ENCODE measurements at places on chromosomes 12 and 14.

DNA sequence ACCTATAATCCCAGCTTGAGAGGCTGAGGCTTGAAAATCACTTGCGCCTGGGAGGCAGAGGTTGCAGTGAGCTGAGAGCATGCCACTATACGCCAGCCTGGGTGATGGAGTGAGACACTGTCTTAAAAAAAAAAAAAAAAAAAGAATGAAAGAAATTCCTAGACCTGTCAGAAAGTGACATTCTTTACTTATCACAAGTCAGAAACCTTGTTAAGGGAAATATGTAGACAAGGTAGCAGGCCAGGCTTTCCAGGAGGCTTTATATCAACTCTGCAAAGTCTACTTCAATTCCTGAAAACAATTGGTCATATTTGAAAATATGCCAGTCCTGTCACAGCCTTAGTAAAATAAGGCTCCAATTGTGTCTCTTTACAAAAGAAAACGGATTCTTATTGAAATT, 19.1 kb upstream of the MMP19 start:
- no peak for DNase-seq

DNA sequence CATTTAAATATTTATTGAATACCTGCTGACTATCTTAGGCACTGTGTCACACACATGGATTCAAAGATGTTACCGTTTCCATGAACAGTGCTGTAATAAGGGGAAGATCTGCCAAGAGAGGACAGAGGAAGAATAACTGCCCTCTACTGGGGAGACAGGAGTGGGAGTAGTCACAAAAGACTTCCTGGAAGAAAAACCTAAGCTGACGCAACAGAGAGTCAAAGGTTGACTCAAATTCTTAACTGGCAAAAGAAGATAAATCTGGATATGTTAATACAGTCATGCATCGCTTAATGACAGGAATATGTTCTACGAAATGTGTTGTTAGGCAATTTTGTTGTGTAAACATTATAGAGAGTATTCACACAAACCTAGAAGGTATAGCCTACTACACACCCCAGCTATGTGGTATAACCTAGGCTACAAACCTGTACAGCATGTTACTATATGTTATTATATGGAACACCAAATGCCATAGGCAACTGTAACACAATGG, 51.5 kb downstream of the DCAF5 start:
- no peak for DNase-seq

DNA sequence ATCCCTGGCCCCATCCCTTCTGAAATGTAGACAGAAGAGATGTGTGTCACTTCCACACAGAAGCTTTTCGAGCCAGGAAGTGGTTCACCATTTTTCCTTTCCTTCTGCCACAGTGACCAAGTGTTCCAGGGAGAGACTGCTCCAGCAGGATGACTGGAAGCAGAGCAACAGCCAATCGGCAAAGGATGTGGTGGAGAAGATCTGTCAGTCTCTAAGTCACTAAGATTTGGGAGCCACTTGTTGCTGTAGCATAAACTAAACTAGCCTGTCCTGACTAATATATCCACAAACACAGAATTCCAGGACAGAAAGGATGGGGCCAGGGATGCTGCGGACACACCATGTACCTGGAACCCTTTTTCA, 42.9 kb downstream of the DUSP6 start:
- no peak for DNase-seq

DNA sequence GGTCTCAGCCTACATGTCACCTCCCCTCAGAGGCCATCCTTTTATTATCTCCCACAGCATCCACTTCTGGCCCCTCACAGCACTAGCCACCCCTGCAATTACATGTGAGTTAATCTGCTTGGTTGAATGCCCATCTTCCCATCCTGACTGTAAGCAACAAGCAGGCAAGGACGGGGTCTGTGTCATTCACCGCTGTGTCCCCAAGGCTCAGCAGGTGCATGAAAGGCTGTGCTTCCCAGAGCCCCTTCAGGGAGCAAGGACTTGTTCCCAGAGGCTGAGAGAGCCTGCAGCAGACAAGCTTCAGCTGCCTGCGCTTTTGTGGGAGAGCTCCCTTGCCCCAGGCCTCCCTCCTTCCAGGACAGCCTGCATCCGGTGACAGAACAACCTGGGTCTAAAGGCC, 172.7 kb upstream of the GSC start:
- no peak for DNase-seq

- DNase-seq, result no peak
Measured at GRCh38 chr12:89245090-89245489, 107.2 kb downstream of the DUSP6 start.

DNA sequence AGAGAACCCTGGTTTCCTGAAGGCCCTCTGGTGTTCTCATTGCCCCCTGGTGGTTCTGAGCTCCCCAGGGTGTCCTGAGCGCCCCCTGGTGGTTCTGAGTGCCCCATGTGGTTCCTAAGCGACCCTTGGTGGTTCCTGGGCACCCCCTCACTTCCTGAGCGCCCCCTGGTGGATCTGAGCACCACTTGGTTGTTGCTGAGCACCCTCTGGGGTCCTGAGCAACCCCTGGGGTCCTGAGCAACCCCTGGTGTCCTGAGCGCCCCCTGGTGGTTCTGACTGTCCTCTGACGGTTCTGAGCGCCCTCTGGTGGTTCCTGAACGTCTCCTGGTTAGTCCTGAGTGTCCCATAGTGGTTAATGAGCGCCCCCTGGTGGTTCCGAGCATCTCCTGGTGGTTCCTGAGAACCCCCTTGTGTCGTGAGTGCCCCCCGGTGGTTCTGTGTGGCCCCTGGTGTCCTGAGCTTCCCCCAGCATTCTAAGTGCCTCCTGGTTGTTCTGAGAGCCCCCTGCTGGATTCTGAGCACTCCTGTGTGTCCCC, 568.3 kb downstream of the TMEM121 start:
- no peak for DNase-seq

GRCh38 chr14:22747769-22748168, 18.7 kb upstream of the OXA1L start:
- DNase-seq, result no peak

DNA sequence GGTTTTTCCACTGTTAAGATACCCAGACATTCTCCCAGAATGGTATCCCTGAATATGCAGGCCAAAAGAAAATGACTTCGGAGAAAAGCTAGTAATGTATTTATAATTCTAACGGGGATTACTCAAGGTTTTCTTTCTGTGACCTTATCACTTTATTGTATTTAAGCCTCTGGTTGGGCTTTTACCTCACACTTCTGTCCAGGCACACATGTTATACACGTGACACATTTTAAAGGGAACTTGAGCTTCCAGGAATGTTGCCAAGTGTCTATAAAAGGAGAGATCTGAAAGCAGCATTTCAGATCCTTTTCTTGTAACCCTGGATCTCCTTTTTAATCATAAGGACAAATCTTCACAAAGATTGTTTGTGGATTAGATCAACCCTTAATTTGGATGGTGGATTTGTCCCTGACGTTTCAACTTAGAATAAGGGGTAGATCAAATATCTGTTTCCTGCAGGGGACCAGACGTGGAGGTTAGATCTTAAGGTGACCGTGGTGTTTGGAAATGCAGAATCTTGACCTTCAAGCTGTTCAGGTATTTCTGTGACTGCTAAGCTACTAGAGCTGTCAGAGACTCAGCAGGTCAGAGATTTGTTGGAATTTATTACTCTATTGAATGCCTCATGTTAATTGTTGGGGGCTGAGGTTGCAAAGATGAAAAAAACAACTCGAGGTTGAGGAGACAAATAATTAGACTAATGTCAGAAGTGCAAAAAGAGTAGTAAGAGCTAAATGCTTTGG, 1.5 kb downstream of the CIPC start:
- no peak for DNase-seq

DNA sequence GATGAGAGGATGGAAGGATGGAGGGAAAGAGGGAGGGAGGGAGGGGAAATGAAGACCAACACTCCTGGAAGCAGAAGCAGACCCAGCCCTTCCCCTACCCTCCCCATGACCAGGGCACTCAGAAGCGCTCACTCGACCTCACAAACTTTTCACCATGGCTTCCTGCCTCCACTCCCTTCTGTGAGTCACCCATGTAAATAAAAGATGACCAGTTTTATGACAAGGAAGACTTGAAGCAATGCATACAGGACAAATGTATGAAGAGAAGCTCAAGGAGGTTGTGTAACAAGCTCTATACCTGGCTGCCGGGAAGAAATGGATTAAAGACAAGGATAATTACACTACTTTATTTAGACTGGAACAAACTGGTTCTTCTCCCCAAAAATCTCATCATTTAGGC, 63.8 kb downstream of the CDC42BPB start:
- no peak for DNase-seq

GRCh38 chr12:76449583-76449982, 101.4 kb upstream of the BBS10 start:
- no peak for DNase-seq

- no peak for DNase-seq
Measured at GRCh38 chr14:105150368-105151083, 18.1 kb downstream of the JAG2 start.

All from SHP77 (cell line).